ENCODE measurements at places on chromosomes 3 and 15. TPM values are rescaled to one million over a fixed set of nuclear protein-coding genes. Genes with fewer than 3 reads are reported as not detected.

DNA sequence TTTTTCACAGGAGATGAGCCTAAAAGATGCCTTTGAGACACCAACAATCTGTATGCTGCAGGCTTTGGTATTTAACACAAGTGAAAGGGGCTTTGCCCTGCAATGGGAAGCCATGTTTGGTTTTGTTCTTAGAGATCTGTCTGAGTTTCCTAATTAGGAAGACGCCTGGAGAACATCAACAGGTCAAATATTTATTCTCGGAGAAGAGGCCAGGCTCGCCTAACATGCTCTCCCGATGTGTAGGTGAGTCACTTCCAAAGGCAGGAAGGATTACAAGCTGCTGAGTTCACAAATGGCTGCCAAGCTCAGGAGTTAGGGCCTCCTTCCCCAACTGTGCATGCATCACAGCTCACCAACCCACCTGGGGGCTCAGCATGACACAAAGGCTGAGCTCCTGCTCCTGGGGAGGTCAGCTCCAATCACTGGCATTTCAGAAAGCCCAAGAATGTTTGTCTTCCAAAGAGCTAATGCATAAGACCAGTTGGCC is 119.5 kb upstream of the PRICKLE2 start:
- DNase-seq, result no peak

The PRSS50 gene
- total RNA-seq, result not detected

The BFSP2 gene
- total RNA-seq, result not detected

- DNase-seq, result no peak
These were observed 145.1 kb downstream of the VGLL4 start for GRCh38 chr3:11498646-11499045.

GRCh38 chr15:99296386-99296785 is 45.1 kb downstream of the LRRC28 start:
- DNase-seq, result no peak

DNA sequence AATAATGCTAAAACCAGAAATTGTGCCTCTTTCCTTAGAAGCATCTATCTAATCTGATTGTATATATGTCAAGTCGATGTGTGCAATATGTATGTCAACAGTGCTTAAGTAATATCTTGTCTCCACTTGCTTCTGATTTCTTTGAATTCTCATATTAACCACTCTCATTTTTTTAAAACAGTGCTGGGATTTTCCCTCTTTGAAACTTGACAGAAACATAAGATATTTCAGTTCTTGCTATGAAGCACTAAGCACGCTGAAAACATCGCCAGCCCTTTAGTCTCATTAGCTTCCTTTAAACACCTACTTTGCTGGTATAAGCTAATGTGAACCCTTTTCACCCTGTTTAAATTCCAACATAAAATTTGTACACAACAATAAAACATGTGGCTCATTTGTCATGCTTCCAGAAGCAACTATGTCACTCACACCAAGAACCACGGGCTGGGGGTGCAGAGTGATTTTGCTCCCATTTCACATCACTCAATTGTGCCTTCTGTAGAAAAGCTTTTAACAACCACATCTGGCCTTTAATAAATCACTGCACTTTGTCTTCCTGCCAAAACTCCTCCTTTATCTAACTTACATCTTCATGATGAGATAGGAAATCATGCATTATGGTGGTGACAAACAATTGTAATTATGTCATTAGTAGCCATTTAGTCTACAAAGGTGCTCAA is 185.2 kb downstream of the FOXP1 start:
- peak; percentile 28 for DNase-seq

The ST3GAL6 gene
- not detected for total RNA-seq

DNA sequence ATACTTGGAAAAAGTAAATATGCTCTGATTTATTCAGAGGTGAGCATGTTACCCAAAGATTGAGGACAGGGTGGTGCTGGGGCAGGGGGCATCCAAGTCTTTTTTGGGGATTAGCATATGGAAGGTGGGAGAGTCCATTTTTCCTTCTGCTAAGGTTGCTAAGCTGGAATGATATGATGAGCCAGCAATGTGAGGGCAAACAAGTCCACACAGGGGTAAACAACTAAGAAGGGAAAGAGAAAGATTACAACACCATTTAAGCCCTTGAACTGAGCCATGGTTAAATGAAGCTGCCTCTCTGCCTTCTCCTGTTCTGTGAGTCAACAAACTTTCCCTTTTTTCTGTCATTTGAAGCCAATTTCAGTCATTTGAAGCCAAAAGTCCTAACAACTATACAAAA is 89.0 kb downstream of the RPL22L1 start:
- DNase-seq, result no peak

GRCh38 chr15:60477916-60478565 is 901 bp downstream of the ICE2 start:
- DNase-seq, result no peak

The CSNK1G1 gene
- 24.4 TPM for total RNA-seq

DNA sequence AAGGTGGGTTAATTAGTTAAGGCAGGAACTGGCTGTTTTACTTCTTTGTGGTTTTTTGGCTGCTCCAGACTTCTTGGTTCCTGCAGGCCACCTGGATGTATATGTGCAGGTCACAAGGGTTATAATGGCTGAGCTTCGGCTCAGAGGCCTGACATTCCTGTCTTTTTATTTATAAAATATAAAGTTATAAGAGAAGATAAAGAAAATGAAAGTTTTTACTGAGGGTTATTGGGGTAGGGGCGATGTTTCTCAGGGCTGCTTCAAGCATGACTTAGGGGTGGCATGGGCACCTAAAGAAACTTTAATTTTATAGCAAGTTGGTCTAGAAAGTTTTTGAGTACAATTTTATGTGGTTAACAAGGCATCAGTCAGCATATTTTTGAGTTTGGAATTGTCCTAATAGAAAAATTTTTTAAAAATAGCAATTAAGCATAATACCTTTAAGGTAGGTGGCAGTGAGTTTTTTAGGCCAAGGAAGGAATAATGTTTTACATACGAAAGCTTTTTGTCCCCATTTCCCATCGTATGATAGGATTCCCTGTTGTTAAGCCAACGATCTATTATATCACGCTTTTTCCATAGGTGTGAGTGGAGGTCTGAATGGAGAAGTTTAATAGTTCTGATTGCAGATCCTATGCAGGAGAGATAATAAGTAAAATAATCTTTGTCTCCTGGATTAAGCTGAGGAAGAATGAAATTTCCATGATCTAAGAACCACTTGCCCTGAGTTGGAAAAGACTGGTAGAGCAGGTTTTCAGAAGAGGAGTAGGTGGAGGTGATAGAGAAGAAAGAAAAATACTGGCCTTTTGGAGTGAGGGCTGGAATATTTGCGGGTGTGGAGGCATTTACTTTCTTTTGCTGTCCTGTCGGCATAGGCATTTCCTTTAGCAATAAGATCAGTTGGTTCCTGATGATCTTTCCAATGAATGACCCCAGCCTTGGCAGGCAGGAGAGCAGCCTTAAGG is 10.1 kb downstream of the STRIT1 start:
- DNase-seq, result no peak

- DNase-seq, result no peak
These were observed 56.0 kb upstream of the LINGO1 start for GRCh38 chr15:77688693-77689092.

DNA sequence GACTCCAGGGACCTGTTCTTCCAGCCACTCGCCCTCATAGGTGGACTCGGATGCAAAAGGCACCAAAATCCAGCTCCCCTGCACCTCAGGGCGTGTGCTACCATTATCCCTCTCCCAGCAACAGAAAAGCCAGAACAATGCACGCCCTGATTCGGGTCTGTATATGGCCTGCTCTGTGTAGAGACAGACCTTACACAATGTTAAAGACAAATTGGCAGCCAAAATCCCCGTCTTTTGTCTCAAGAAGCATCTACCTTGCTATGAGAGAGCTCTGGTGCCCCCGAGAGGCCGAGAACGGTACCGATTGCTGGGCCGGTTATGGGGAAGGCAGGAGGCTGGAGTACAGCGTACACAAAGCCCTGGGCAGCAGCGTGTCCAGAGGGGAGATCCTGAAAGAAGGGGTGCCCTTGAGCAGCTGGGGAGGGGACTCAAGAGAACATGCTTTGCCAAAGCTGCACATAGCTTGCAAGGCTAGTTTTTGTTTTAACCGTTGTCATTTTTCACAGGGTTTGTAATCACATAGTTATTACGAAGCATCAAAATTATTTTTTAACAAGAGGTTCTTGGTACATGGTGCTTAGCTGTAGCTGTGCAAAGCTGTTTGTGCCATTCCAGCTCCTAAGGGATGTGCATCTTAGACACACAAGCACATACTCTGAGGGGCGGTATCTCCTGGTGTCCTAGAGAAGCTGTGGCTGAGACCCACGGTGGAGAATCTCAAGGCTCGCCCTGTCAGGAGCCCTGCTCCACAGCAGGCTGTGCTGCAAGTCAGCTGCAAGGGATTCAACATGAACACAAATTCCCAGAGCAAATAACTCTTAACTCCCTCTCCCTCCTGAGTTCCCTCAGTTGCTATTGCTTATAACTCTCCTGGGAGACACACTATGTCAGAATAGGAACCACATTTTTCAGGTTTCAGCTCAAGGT is 461.5 kb upstream of the PPP2R3A start:
- DNase-seq, result no peak

The TRAK1 gene
- total RNA-seq, result 22.2 TPM
